ENCODE measurements at places on chromosomes 11 and 22. TPM values are rescaled to one million over a fixed set of nuclear protein-coding genes. Genes with fewer than 3 reads are reported as not detected.

GRCh38 chr11:118401151-118401879 is at the start of gene ATP5MG:
ATP5MG (plus strand) TSS chr11:118401606; CDS start chr11:118401666, 60 bp downstream.
- DNase-seq = peak; percentile 79

- no peak for DNase-seq
Observed at GRCh38 chr11:47572715-47573255, 6.0 kb downstream of the KBTBD4 start.

DNA sequence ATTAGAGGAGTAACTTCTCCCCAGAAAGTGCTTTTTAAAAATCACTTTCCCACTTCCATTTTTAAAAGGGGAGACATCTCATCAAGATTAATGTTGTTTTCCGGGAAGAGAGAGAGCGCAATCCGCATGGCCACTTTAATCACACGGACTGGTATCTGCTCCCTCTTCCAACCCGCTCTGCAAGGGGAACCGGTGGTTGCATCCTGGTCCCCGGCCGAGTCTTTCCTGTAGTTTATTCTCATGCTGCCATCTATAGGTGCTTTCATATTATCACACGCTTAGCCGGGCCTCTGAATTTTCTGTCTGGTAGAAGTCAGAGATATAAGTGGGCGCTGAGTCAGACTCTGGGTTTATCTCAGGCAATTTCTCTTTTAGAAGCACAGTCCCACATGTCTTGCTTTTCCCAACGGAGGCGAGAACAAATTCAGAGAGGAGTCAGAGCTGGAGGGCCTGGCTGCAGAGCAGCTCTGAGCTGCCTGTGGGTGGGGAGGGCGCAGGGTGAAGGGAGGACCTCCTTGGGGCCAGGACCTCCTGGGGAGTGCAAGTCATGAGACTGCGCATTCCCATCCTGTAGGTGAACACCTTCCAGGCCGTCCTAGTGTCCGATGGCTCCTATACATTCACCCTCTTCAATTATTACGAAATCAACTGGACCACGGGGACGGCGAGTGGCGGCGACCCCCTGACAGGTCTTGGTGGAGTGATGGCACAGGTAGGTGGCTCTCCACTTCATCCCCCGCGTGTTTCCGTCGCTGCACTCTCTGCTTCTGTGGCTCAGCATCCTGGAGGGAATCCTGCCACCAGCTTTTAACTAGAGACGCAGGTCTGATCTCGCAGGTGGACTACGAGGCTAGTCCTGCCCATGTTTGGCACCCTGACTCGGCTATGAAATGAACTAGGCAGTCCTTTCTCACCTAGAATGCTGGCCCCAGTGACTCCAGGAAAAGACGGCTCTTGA is 11.7 kb downstream of the TECTA start:
- DNase-seq = peak; percentile 56

- DNase-seq = no peak
Observed at GRCh38 chr22:49026494-49027367, 800.9 kb downstream of the BRD1 start.

Gene PLET1
- polyA plus RNA-seq = not detected

Gene DSCAML1
- 0.01 TPM for polyA plus RNA-seq

Gene LMO2
- 0.67 TPM for polyA plus RNA-seq

Gene ADM2
- polyA plus RNA-seq = 1.7 TPM
